Activated naive CD4-positive, alpha-beta T cell treated with anti-CD3 and anti-CD28 coated beads for 36 hours (primary cell): ENCODE measurements at places on chromosomes 11 and 22.
A peak's percentile ranks its signal among the peaks of the same experiment; 100 is the strongest.

GRCh38 chr11:28820296-28820989 lies 712.3 kb downstream of the METTL15 start:
- DNase-seq: no peak

DNA sequence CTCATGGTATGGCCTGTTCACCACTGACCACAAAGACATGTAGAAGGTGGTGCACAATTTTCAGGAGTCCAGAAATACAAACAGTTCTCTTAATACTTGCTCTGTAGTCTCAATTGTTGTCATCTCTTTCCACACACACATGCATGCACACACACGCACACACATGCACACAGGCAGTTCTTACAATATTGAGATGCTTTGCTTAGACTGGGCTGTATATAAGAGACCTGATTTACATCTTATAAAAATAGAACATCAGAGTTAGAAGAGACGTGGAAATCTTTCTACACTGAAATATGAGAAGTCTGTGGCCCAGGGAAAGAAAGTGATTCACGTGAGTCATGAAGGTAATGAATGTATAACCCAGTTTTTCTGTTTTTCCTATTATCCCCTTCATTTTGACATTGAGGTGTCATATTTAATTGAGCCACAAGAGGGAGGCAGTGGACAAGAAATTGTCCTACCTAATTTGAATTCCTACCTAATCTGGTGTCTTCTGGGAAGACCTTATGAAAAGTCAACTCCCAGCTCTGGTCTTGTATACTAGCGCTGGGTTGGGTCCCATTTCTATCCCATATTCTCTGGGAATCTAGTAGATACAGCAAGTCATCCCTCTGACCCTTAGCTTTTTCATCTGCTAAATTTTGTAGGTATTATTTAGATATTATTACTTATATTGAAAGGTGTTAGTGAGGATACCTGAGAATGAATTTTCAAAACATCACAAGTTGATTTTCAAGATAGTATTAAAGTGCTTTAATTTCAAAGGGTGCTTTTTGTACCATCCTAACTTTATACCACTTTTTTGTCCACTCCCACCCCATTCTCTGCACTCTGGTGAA lies 14.9 kb upstream of the MS4A4A start:
- peak; percentile 27 for DNase-seq

GRCh38 chr11:57483562-57483918 lies 23.2 kb downstream of the RTN4RL2 start:
- no peak for DNase-seq

DNA sequence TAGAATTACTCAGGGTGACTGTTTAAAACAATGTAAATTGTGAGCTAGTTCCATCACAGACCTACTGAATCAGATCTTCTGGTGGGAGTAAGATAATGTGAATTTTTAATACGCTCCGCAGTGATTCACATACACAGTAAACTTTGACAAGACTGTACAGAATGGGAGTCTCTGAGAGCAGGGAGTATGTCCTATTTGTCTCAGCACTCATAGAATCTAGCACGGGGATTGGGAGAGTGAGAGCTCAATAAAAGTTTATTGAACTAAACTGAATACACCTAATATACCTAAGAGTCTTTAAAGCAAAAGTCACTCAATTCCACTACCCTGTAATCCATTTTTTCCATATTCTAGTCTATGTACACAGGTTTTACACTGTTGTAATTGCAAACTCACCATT lies 11.2 kb upstream of the GAB2 start:
- DNase-seq: no peak

GRCh38 chr22:38618258-38618657 lies 37.9 kb downstream of the FAM227A start:
- no peak for DNase-seq

DNA sequence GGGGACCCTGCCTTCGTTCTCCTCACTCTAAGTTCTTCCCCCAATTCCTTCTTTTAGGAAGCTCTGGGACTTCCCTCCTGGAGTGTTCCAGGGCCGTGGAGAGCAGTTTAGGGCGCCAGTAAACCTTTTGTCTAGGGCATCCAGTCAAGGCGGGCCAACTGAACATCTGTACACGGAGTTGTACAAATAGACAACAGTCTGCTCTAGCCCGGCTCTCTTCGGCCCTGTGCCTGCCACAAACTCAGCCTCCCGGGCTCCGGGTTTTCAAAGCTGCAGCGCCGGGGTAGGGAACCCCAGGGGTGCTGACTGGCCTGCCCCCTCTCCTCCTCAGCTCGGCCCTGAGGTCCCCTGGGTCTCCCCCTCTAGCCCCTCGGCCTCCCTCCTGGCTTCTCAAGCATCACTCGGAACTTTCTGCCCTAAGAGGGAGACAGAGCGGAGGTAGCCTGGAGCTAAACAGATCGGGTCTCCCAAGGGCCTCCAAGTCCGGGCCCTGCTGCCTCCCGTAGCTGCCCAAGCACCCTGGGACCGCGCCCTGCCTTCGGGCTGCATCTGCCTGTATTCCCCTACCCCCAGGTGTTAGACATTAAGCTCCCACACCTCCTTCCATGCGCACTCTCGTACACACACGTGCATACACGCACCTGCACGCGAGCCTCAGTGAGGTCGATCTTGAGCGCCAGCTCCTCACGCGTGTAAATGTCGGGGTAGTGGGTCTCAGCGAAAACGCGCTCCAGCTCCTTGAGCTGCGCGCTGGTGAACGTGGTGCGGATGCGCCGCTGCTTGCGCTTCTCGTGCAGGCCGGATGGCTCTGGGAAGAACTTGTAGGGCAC lies 3.3 kb downstream of the PHOX2A start:
- no peak for DNase-seq

DNA sequence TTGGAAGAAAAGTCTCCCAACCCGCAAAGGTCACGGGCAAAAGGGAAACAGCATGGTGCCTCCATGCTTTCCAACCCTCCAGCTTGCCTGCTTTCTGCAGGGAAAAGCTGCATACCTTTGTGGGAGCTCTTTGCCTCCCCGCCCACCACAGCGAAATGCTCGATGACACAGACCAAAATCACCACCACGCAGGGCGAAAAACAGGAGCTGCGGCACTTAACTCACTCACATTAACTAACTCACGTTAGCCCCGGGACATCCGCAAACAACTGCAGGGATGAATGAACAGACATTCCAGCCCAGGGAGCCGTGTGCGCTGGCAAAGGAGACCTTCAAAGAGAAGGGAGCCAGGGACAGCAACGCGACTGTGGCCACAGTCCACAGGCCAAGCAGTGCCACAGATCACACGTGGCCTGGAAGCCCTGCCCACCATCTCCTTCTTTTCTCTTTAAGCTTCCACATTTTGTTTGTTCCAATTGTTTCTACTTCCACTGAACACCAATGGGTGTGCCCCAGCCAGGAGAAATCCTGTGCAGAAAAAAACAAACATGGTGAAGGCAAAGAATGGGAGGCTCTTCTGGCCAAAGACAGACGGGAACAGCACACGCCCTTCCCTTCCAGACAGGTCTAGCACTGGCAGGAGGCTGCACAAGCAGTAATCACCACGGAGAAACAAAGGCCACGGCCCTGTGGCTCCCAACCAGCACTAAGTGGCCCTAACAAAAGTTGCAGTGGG lies 39.3 kb downstream of the DUSP8 start:
- no peak for DNase-seq

GRCh38 chr22:26229910-26230309 lies 60.6 kb downstream of the SEZ6L start:
- DNase-seq: no peak

- DNase-seq: peak; percentile 87
These were observed 43.7 kb downstream of the MED15 start for GRCh38 chr22:20550851-20551744.

- no peak for DNase-seq
These were observed 2.7 kb upstream of the ZNF74 start for GRCh38 chr22:20391222-20391621.

- DNase-seq: no peak
These were observed 35.9 kb upstream of the HORMAD2 start for GRCh38 chr22:30044369-30044768.

DNA sequence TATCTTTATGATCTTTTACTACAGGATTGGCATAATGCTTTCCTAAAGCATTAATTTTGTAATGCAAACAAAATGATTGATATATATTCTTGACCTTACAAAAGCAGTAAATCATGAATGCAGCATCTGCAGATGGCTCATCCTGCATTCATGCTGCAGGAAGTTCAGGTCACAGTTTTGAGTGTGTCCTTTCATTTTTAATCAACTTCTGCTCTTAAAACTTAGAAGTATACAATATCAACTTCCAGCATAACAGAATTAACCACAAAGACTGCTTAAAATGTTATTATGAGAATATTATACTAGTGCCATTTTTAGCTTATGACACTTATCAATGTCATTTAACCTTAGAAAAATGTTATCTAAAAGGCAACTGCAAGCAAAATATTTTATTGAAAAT lies 54.0 kb downstream of the SLC36A4 start:
- DNase-seq: no peak

GRCh38 chr22:42331014-42331413 lies 60.6 kb upstream of the TCF20 start:
- DNase-seq: no peak

DNA sequence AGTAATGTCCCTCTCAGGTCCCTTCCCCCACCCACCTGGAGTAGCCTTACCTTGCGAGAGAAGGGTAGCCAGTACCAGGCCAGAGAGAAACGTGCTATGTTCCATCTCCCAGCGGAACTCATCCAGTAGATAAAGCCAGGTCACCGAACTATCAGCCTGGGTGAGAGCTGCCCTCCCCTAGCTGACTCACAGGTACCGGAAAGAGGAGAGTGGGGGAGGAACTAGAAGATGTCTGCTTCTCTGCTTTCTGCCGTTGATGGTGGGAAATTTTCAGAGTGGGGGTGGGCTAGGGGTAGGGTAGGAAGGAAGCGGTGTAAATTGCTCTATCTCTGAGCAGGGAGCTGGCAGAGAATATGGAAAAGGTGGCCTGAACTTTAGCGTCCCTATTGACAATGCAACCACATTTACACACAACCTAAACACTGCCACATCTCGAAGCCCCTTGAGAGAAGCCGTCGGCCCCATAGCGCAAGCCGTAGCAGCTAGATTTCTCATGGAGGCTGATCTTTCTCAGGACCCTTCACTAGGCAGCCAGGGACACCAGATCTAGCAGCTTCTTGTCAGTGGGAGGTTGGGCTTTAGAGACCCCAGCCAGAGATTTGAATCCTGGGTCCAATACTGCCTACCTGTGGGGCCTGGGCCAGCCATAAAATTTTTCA lies at the start of gene CD3D:
Gene CD3D, minus strand, starts transcription at position 203 of the 659 bp plus-strand sequence. Its CDS starts 98 bp downstream, at position 105.
- peak; percentile 89 for DNase-seq

- no peak for DNase-seq
These were observed 54.0 kb downstream of the KCNQ1OT1 start for GRCh38 chr11:2645779-2646118.

DNA sequence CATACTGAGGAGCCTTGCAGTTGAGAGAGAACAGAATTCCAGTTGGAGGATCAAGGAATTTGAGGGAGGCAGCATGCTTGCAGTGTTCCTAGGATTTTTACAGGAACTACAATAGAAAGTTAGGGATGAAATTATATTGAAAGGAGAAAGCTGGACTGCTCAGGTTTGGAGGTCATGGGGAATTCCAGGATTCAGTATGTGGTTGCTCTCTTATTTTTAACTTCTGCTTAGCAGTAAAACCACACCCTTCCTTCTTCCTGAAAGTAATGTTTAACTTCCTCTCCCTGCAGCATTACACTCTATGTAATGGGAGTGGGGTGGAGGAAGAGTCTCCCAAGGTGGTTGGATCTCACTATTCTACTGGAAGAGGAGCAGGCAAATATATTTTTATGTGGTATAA lies 31.3 kb downstream of the CTNND1 start:
- no peak for DNase-seq

DNA sequence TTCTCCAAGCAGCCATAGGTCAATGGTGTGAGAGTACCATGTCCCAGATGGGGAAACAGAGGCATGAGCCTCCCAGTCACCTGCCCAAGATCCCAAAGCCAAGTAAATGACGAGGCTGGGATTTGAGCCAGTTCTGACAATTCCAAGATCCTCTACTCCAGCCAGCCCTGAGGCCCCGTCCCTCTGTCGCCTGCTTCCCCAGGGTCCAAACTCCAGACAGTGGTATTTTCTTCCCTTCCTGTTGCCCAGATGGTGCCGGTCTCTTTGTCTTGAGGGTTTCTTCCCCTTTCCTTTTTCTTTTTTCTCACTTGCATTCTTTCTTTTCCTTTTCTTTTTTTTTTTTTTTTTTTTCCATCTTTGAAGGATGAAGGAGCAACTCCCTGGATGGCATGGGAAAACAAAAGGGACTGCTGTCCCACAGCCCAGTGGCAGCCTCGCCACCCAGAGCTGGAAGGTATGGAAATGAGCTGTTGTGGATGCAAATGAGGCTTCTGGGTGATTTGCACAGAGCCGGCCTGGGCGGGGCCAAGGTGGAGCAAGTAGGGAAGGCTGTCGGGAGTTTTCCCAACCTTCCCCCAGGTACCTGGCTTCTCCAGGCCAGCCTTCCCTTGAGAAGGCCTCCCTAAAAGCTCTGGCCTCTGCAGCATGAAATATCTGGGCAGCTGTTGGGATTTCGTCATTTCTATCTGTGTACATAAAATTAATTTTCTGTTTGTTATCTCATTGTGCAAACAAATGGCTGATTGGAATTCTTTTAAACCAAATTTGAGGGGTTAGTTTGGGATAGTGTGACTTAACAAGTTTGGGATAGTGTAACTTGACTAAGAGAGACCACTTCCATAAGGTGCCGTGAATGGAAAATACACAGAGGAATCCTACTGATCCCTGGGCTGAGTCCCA lies 146.8 kb downstream of the MN1 start:
- DNase-seq: no peak

DNA sequence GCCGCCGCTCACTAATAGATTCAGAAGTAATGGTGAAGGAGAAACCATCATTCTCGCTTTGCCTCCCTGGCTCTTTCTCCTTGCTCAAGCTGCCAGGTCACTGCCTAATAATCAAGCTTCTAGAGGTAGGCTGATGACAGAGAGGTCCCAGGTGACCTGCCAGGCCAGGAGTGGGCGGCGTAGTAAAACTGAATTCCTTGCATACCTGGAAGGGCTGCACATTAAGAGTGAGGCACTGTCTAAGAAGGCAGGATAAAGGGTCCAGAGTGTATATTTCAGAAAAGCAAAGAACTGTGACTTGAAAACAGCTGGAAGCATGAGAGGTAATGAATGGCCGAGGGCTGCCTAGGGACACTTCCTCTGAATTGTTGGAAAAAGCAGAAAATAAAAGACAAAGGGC lies 4.1 kb downstream of the SYT13 start:
- DNase-seq: no peak

GRCh38 chr11:128323381-128323780 lies 264.0 kb downstream of the ETS1 start:
- DNase-seq: peak; percentile 72

DNA sequence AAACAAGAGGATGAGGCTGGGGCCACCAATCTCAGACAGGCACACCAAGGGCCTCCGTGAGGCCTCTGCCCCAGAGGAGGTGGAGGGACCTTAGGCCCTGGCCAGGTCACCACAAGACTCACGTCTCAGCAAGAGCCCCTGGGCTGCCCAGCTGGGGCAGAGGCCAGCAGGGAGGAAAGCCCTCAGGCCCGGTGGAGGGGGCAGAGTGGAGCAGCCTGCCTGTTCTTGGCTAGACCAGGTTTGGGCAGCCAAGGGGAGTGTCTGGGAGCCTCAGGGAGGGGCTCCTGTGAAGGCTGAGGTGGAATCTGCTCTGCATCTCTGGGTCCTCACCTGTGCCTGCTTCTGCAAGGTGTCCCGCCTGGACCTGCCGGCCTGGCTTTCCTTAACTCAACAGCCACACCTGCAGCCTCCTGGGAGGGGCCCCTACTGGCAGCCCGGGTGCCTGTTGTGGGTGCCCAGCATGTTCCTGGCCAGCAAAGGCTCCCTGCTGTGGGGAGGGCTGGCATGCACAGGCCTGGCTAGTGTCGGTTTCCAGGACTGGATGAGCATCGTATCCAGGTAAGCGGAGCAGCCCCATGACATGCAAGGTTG lies 11.9 kb downstream of the TTLL12 start:
- no peak for DNase-seq
